Motor neuron (in vitro differentiated cells): ENCODE measurements at places on chromosomes 1 and 21. TPM values are rescaled to one million over a fixed set of nuclear protein-coding genes. Genes with fewer than 3 reads are reported as not detected.

DNA sequence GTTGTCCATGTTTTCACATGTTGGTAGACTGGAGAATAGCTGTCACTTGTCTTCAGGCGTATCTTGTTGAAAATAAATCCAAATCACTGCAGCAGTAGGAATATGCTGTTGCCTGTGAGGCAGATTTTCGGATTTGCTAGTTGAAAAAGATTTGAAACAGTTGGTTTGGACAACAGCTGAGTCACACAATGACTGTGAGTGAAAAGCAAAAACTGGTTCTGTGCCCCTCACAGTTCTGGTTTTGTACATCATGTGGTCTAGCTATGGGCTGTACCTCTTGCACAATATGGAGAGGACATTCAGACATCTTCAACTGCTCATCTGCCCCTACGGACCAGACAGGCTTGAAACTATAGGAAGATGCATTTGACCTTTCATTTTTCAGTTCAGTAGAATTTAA, 1.8 kb downstream of the ARF1 start:
- no peak for ATAC-seq

DNA sequence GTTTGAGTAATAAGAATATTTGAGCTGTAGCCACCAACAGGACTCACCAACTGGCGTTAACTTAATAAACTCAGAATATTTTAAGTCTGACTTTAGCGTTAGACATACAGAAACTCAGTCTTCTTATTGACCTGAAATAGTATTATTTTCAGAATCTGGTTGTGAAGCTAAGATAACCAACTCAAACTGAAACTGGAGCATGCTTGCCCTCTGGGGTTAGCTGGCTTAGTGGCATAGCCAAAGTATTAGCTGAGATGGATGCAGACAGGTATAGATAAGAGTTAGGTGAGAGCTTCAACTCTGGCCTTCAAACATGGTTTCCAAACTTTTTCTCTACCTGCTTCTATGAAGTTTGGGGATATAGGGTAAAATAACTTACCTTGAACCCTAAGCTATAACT, 40.5 kb downstream of the AMY1C start:
- no peak for ATAC-seq

GRCh38 chr1:184502161-184502560, 115.3 kb downstream of the C1orf21 start:
- peak; percentile 91 for ATAC-seq

DNA sequence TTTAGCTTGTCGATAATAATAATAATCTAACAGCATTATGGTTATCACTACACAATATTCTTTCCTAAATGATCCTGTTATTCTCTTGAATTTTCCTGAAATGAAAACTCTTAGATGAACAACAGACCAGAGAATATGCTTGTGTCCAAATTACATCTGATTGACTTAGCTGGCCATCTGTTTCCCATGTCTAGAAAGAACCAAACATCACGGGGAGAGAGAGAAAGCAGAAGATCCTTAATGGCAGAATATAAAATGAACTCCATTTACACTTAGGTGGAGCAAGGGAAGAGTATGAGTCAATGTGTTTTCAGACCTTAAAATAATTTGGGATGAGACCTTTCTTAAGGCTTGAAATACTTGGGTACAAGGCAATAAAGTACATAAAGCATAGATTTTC, 162.2 kb downstream of the DSCAM start:
- no peak for ATAC-seq

DNA sequence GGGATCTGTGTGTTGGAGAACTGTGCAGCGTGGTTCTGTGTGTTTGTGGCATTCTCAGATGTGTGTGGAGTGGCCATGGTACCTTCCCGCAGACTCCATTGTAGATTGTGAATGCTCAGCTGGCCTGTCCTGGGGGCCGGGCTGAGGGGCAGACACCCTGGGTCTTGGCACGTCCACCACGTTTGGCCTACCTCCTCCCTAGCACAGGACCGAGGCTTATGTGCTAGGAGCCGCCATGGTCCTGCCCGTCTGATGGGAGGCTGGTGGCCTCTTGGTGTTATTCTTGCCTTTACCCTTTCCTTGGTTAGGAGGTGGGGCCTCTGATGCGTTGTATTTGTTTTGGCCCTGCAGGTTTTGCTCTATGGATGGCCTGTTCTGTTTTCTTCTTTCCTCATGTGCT, 25.1 kb downstream of the SNAP47 start:
- ATAC-seq = no peak

DNA sequence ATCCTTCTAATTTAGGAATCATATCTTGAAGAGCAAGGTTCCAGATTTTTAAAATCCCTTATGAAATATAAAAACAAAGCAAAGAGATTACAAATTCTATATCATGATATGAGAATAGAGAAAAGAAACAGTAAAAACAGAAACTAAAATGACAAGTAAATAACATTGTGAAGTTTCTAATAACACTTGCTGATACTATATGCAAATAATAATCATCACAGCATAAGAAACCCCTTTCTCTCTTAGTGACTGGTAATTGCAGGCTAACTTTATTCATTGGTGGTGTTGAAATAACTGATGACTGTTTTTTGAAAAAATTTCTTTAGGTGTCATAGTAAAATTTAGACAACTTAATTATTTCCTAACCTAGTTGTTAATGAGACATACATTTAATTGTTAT, 281.6 kb downstream of the PLA2G4A start:
- no peak for ATAC-seq

DNA sequence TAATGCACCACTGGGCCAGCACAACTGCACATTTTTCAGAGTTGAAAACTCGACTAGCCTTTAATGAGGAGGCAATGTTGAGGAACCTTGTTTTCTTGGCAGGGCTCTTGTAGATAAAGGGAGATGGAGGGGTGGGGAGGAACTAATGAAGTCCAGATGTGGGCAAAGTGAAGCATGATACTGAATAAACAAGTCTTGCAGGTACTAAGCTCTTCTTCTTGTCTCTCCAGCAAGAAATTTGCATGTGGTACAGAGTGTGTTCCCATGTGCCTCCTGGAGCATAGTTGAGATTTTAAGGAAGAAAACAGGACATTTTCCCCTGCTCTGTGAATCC, 47.0 kb downstream of the PLPP3 start:
- no peak for ATAC-seq

DNA sequence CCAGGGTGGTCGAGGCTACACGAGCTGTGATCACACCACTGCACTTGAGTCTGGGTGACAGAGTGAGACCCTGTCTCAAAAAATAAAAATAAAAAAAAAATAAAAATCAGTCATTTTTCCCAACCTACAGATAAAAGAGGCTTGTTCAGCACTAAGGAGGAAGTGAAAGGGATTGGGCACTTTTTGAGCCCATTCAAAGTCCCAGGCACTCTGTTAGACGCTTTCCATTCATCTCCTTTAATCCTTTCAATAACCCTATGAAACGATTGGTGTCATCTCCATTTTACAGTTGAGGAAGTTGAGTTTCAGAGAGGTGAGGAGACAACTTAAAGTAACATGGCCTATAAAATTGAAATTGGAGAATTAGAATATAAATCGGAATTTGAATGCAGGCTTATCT, 10.4 kb upstream of the AGO4 start:
- ATAC-seq = no peak

DNA sequence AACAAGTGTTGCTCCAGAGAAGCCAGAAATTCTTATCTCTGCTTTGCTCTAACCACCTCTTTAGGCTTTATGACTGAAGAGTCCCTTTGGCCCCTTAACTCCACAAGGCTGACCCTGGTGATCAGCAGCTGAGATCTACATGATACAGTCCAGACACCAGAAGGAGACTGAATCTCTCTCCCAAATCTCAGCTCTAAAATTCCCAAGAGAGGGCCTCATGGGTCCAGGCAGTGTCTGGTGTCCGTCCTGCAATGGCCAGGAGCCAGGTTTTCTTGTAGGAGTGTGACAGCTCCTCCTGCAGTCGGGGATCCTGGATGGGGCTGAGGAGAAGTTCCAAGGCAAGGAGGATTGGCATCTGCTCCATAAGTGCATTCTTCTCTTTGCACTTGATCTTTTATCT, 35.3 kb downstream of the L1TD1 start:
- no peak for ATAC-seq

GRCh38 chr1:74375376-74375775, 137.0 kb downstream of the LRRC53 start:
- no peak for ATAC-seq

GRCh38 chr1:200231787-200232231, 178.0 kb downstream of the ZNF281 start:
- no peak for ATAC-seq

GRCh38 chr1:71777094-71777493, 505.2 kb downstream of the NEGR1 start:
- ATAC-seq = no peak

- ATAC-seq = no peak
Observed at GRCh38 chr1:234896477-234897389, 231.9 kb downstream of the TOMM20 start.

DNA sequence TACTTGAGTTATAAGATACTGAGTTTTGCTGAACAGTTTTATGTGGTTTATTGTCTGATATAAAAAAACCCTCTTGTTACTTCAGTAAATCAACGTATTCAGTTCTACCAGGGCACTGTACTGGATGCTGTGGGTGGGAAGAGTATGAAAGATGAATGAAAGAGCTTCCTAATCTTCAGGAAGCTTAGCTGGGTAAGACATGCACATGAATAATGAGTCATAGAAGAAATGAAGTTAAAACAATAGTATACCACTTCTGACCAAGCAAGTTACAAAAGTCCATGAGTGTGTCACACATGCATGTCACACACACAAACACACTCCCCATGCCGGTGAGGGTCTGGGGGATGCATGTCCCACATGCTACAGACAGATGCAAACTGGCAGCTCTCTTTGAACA, 105.9 kb downstream of the SIPA1L2 start:
- peak; percentile 96 for ATAC-seq

GRCh38 chr1:14568716-14569355, 29.6 kb upstream of the KAZN start:
- no peak for ATAC-seq

DNA sequence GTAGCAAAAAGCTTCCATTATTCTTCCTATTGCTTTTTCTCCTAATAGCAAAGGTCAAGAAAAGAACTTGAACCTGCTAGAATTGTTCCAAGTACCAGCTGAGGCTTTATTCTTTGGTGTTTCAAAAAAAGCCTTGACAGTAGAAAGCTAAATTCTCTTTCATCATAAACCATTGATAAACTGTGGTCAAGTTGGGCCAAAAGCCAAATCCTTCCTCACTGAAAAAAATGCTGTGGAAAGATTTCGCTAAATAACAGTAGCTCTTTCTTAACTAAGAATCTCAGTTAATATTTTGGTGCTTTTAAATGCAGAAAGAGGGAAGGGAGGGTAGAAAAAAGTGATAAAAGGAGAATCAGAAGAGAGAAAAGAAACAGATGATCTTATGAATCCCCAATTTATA, 14.0 kb upstream of the JAM2 start:
- ATAC-seq = no peak

- ATAC-seq = no peak
Observed at GRCh38 chr21:46555225-46555617, 49.7 kb downstream of the S100B start.

- ATAC-seq = no peak
Observed at GRCh38 chr1:234014208-234014607, 109.7 kb downstream of the SLC35F3 start.

DNA sequence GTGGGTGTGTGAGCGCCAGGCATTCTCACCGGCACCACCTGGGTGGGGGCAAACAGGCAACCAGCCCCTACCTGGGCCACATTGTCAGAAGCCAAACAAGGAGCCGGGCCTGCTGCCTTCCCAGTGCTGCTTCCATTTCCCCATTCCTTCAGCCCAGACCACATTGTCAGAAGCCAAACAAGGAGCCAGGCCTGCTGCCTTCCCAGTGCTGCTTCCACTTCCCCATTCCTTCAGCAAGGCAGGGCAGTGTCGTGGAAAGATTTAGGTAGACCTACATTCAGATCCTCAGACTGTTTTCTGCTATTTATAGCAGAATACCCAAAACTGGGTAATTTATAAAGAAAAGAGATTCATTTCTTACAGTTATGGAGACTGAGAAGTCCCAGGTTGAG, 47.0 kb upstream of the EFHD2 start:
- ATAC-seq = no peak

DNA sequence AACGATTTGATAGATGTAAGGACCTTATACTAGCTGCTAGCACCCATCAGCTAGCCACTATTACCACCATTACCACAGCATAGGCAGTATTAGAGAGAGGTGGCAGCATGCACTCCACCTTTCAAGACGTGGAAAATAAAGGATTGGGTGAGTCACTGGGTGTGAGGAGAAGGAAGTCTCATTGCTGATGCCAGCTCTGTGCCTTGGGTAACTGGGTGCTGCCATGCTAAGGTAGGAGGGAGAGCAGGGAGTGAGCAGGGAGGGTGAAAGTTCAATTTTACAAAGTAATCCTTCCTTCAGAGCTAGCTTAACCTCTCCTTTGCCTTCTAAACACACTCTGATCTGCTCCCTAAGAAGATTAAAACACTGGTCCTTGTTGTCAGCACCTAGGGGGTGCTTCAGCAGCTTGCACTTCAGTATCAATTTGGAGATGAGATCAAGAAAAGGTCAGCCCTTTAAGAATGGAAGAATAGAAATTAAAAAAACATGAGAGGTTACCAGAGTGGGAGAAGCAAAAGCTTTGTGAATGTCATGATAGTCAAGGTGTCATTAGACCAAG, 1.8 kb upstream of the LIN9 start:
- ATAC-seq = no peak

DNA sequence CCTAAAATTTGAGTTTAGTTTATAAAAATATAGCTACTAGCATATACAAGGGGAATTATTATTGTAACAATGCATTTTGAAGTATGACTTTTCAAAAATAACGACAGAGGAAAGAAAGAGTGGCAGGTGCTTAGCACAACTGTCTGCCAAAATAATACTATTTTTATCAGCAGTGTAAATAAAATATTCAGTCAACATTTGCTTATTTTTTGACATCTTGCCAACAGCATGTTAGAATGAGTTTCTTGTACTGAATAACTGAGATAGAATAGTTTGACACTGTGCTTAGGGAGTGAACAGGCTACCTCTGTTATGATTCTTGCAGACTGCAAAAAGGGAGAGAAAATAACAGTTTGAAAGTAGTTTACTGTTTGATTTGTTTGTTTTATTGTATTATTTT, 909.8 kb downstream of the BRINP3 start:
- no peak for ATAC-seq

GRCh38 chr1:232463225-232463624, 166.7 kb downstream of the SIPA1L2 start:
- ATAC-seq = no peak

LYPD8 gene
- total RNA-seq = 0.31 TPM in 1 of 2 replicates, not detected in the other

TCP10L gene
- total RNA-seq = 2.1 and 3.2 TPM in 2 replicates

HOOK1 gene
- total RNA-seq = 3.1 and 4.3 TPM in 2 replicates

LAMB3 gene
- total RNA-seq = 0.41 and 0.52 TPM in 2 replicates

PDZK1IP1 gene
- 0.71 TPM in 1 of 2 replicates, not detected in the other for total RNA-seq

COL8A2 gene
- 0.31 and 0.38 TPM in 2 replicates for total RNA-seq
